HFF-Myc (cell line): ENCODE measurements at places on chromosomes 13 and 19.

DNA sequence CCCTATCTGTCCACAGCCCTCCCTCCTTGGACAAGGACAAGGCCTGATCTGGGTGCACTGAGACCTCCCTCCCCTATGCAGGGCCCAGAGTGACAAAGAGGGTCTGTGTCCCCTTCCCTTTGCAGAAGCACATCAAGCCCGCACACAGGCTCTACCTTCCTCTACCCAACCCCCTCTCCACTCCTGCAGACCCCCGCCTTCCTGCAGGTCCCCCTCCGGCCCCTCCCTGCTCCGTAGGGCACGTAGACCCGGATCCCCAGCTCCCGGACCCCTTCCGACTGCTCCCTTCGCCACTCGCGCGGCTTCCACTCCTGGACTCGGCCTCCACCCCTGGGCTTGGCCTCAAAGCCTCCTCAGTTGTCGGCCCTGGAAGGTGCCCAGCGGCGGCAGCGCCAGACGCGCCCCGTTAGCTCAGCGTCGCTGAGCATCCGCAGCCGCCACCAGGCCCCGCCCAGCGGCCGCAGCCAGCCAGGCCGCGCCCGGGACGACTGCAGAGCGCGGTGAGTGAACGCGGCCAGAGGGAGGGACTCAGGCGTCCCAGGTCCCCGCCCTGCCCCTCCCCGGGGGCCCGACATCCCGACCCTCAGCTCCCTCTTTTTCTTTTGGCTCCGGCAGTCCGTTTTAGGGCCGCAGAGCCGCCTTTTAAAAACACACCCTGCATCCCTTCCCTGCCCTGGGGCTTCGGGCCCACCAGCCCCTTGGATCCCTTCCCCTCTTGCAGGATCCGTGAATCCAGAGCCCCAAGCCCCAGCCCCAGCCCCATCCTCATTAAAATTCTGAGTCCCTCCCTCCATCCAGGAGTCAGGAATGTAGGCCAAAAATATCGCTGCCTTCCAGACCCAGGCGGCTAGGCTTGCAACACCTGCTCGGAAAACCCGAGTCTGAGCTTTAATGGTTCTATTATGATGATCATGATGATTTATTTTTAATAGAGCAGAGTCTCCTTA, 1.5 kb upstream of the MYADM start:
- DNase-seq, result no peak

DNA sequence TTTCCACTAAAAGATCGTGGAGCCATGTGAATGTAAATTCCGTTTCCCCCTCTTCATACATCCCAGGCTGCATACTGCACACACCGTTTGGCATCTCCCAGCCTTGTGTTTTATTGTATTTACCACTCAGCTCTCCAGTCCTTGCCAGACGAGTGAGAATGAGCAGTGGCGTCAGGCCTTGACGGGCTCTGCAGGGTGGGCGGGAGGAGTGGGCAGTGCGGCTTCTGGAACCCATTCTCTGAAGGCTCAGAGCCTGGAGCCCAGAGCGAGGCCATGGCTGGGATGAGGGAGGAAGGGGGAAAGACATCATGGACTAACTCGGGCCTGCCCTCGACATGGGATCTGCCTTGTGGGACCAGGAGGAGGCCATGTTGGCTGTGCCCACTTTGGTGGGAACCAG, 25.1 kb downstream of the BICRA start:
- DNase-seq, result no peak

DNA sequence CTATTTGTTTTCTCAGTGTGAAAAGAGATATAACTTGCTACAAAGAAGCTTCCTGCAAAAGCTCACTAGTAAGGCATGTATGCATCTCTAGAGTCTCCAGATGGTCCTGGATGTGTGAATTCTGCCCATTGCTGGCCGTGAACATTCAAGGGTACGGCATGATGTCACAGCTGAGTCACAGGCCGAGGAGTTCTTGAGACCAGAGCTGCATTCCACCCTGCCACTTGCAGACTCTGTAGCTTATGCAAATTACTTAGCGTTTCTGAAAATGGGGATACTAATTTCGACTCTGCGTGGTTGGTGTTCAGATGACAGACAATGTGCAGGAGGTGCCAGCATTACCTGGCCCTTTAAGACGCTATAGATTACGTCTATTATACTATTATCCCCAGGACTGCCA, 470.7 kb downstream of the ZNF536 start:
- DNase-seq, result no peak

- DNase-seq, result no peak
Observed at GRCh38 chr13:26914148-26914547, 153.6 kb upstream of the GPR12 start.

- no peak for DNase-seq
Observed at GRCh38 chr19:12194827-12195731, 32.2 kb downstream of the ZNF136 start.

DNA sequence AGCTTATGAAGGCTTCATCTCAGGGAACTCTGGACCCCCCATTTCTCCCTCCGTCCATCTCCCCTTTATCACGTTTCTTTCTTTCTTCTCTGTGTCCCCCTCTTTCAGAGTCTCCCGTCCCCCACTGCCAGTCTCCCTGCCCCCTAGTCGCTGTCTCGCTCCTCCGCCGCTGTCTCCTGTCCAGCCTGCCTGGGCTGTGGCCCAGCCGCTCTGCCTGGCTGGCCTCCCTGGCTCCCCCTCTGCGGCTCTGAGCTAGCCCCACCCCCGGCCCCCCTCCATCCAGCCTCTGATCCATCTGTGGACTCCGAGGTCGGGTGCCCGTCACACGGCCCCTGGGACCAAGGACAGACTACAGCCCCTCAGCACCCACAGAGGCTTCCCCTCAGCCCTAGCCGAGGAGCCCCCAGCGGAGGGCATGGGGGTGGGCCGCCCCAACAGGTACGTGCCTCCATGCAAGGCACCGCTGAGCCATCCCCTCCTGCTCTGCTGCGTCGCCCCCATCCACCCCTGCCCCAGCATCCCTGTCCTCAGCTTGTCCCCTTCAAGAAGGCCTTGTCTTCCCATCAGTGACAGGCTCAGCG, 1.1 kb upstream of the KCNJ14 start:
- no peak for DNase-seq

DNA sequence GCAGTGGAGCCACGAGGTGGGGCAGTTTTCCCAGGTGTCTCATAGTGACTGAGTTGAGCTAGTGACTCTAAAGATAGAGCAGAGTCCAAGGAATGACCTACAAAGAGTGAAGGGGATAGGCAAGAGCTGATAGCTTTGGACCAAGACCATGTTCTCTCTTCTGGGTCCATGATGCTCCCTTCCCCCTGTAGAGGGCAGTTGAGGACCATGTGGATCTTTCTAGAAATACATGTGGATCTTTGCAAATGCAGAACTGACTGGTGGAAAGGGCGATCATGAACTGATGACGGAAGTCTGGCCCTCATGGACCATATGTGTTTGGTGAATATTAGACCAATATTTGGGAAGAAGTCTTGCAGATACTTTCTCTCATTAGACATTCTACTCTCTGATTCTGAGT, 6.9 kb downstream of the PSG1 start:
- DNase-seq, result no peak

- DNase-seq, result no peak
Observed at GRCh38 chr19:17402982-17403855, 2.2 kb downstream of the BST2 start.

DNA sequence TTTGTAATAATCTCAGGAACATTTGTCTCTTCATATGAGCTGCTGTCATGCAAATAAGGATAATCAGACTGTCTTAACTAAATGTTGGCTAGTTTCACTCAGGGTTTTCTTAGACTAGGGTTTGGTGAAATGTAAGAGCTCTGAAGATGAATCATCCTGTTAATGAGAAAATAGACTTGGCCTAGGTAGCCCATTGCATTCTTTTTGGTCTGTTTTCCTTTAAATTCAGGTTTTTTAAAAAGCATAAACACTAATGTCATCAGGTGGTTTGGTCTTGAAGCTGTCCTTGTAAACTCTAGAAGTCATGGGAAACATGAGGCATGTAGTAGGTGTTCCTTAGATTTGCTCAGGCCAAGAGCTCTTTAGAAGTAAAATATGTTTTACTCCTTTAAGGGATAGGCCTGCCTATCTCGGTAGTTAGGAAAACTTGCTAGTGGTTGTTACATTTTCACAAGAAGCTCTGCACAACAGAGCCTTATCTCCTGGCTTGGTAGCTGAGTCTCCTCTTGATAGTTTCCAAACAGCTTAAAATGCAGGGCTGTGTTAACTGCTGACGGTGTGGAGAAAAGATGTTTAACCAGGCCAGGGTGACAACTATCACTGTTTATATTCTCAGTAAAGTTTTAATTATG, 62.0 kb upstream of the C1QTNF9B start:
- no peak for DNase-seq

DNA sequence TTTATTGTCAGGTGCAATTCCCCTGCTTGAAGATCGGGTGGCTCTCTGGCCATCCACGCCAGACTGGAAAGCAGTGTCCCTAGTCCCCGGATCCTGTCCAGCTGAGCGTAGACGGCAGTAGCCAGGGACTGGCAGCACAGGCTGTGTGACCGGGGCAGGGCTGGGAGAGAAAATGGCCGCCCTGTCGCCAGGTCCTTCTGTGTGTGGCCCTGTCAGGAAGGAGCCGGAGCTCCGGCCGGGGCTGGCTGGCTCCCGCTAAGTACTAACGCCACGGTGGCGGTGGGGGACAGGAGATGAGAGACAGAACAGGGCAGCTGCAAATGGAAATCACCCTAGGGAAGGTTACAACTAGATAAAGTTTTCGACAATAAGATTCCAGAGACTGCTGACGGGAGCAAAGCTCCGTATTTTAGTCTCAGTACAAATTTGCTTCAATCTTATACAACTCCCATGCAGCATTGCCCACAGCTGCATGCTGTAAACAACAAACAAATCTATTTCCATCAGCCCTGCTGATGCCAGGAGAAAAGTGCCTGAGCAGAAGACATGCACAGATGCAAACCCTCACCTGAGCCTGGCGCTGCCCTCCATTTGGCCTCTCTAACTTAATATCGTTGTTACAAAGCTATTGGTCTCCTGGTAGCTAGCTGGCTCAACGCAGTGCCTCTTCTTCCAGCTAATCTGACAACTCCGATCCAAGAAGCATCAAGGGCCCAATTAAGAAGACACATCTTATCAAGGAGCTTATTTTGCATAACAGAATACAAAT, 253.0 kb downstream of the TSHZ3 start:
- no peak for DNase-seq

DNA sequence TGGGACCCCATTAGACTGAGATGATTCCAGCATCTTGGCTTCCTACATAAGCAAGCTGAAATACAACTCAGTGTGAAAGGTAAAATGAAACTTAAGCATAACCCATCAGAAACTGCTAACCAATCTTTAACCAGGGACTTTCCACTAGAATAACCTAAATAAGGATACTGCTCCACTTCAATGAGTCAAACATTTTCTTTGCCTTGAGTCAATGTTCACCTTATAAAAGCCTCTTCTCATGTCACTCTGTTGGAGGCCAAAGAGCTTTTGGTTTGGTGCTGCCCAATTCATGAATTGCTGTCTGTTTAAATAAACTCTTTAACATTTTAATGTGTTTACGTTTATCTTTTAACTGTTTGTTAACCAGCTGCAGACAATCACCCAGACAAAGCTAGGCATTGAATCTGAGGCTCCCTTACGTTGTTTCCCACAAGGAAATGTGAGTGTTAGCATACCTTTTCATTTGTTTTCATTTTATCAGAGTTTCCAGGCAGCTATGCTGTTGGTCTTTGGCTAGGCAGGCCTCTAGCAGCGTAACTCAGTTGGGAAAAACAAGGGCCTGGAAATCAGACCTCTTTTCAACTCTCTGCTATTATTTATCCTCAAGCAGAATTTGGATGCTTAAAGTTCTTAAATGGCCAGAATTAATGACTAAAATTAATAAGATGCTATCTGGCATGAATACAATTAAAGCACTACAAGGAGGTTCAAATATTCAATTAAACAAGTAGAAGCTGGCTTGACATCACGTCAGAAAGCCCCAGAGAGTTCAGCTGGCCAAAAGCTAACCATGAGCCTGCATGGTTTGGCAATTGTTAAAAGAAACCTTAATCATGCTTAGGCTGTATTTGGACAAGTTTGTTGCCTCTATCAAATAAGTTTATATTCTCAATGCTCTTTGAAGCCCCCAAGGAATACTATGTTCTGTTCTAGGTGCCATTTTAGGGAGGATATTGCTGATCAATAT, 200.2 kb downstream of the DCLK1 start:
- no peak for DNase-seq

- no peak for DNase-seq
Observed at GRCh38 chr13:112105244-112105681, 38.3 kb downstream of the SOX1 start.

GRCh38 chr13:21008026-21008425, 53.4 kb downstream of the LATS2 start:
- DNase-seq, result no peak

DNA sequence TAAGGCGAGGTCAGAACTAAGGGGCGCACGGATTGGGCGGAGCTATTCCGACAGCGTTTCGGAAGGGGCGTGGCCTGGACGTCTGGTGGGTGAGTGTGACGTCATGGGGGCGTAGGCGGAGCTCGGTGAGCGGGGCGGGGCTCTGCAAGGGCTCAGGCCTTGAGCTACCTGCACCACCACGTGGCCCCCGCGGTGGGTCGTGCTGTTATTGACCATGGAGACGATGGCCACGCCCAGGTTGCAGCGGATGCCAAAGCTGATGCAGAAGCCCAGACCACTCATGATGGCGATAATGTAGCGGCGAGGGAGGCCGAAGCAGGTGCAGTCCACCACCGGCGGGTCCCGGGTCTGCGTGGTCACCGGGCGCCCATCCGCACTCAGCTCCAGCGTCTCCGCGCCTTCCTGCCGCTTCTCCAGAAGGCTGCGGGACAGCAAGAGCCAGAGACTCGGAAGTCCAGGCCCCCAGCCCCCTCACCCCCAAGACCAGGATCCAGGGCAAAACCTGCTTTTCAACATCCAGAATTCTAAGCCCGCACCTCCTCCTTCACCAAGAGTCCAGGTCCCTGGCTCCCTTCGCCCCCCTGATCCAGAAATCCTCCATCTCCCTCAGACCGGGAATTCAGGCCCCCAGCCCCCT, 4.8 kb downstream of the SLC17A7 start:
- DNase-seq, result no peak

- DNase-seq, result no peak
Observed at GRCh38 chr13:100506600-100507422, 81.8 kb downstream of the GGACT start.

GRCh38 chr13:99955107-99955746, 16.3 kb downstream of the ZIC5 start:
- DNase-seq, result no peak

- DNase-seq, result no peak
Observed at GRCh38 chr19:1906985-1907562, 1.9 kb downstream of the ADAT3 start.
